ENCODE measurements at places on chromosomes 1 and 21.

GRCh38 chr1:44262414-44262813 is 49.1 kb downstream of the DMAP1 start:
- DNase-seq: no peak

DNA sequence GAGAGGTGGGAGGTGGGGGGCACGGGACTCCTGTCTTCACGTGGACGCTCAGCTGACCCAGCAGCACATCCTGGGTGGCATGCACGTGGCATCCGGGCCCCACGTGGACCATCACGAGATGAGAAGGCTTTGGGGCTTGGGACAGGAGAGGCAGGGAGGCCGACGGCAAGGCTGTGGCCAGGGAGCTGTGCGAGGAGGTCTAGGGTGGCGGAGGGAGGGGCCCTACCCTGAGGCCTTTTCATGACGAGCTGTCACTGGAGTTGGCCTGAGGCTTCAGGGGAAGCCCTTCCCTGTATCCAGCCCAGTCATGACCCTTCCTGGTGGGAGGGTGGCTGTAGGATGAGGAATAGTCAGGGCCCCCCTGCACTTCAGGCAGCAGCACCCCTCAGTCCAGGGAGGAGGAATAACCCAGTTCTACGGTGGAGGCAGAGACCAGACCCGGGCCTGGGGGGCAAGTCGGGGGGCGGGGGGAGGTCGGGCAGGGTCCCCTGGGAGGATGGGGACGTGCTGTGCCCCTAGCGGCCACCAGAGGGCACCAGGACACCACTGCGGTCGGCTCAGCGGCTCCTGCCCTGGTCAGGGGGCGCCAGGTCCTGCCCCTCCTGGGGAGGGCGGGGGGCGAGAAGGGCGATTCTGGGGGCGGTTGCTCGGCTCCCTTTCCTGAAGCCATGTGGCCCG is 2.0 kb upstream of the PERM1 start:
- DNase-seq: peak; percentile 46

- peak; percentile 57 for DNase-seq
Observed at GRCh38 chr1:8439015-8439702, 121.2 kb downstream of the SLC45A1 start.

- DNase-seq: no peak
Observed at GRCh38 chr21:28704746-28705145, 287.9 kb downstream of the LTN1 start.

DNA sequence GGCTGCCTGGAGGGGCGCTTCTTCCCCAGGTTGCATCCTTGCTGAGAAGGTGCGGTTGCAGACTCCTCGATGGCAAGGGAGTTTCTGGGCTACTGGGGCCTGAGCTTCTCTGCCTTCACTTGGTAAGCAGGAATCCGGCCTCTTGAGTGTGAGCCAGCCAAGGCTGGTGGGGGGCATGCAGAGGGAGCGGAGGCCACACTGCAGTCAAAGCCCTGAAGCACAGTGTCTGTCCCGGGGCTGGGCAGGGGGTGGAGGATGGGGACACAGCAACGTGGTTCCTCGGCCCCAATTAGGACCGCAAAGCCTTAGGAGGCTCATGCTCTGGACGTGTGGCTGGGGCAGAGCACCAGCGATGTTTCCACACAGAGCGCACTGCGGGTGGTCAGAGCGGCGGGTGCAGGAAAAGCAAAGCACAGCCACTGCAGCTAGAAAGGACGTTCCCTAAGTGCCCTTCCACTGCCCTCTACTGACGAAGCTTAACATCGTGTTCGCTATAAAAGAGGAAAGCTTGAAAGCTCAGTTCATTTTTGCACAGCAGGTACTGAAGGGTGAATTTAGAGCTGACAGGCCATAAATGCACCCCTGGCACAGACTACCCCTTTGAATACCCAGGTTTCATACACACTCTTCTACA is 60.7 kb upstream of the COG2 start:
- DNase-seq: no peak

DNA sequence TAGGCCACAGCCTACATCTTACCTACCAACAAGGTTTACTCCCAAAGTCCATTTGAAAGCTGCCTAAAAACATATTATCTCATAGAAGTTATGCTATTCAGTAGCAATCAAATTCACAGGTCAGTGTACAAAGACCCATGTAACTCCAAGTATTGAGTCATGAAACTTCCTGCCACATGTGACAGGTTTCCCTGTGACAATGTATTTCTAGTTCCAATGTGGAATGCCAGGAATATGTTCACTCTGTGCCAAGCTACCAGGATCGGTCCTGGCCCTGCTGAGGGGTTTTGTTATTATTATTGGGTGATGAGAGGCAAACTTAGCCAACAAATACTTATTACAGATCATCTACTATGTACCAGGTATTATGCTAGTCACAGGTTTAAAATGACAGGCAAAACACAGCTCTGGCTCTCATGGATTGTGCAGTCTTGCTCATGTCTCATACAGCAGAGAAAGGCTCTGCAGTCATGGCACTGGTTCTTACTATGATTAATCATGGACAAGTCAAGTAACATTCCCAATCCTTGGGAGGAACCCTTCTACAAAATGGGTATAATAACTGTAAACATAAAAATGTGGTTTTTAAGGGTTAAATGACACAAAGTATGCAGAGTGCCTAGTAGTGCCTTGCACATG is 22.5 kb downstream of the DPH5 start:
- no peak for DNase-seq

GRCh38 chr21:43758111-43758641 is 17.9 kb downstream of the CSTB start:
- DNase-seq: no peak

DNA sequence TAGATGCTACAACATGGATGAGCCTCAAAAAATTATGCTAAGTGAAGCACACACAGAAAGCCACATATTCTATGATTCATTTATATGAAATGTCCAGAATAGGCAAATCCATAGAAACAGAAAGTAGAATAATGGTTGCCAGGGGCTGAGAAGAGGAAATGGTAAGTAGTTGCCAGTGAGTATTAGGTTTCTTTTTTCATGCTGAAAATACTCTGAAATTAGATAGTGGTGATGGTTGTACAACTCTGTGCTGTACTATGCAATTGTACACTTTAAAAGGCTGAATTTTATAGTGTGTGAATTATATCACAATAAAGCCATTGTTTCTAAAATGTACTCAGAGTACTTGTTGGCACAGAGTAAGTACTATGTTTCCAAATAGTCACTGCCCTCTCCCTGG is 15.5 kb upstream of the GFI1 start:
- no peak for DNase-seq

DNA sequence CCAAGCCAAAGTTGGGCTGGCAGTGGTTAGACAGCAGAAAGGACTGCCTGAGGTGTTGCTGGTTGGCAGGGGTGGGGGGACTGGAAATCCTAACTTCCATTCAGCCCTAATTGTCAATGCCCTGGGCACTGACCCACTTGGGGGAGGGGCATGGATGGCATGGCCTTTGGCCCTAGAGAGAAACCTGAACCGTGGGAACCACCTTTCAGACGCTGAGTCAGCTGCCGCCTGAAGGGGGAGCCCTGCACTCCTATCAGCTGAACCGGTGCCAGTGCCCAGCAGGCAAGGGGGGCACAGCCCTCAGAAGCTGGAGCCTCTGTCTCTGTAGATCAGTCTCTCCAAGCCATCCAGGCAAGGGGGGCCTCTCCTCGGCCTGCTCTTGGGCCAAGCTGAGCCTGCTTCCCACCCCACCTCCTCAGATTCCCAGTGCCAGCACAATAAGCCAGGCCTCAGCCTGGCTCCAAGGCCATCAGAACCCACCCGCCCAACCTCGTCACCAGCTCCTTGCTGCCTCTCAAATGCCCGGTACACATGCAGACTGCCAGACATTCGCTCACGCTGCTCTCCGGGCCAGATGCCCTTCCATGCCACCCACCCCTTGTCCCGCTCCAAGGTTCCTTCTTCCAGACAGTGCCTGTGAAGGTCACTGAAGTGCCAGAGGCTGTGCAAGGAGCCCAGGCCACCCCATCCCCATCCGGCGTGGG is 11.6 kb downstream of the TINAGL1 start:
- no peak for DNase-seq

DNA sequence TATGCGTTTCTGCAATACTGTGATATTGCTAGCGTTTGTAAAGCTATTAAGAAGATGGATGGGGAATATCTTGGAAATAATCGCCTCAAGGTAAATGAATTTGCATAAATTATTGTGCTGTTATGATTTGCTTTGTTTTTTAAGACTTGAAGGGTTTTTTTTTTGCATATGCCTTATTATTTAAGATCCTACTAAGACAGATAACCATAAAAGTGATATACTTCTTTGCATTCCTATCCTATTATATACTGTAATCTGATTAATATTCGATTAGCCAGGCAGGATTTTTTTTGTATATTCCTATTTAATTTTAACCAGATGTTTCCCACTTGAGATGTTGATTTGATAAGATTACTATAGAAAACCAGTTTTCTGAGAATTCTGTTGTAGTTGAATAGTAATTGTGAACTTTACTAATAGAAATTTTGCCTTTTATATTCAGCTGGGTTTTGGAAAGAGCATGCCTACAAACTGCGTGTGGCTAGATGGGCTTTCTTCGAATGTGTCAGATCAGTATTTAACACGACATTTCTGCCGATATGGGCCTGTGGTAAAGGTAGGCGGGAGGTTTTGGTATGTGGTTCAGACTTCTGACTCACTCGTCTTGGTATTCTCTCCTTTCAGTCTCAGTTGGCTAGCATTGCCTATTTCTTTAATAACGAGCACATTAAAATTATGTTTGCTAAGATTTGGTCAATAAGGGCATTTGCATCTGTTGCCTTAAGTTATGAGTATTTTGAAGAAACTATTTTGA is 56.8 kb downstream of the ZBTB17 start:
- no peak for DNase-seq

DNA sequence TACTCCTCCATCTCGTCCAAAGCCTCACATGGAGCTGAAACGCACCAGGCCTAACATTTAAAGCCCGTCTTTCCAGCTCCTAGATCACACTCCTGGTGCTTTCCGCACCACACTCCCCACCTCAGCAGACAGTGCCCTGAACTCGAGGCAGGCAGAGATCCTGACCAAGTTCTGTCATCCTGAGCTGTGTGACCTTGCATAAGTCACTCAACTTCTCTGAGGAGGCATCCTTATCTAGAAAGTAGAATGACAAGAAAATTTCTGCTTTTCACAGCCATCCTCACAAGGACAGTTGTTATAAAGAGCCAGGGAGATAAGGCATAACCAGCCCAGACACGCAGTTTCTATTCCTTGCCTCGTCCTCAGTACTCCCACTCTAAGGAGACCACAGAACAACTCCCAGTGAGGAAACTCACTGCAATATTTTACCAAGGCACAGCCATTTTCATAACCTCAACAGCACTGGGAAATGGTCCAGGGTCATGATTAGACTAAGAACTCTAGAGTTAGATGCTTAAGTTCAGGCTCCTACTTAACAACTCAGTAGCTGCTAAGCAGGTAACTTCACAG is 3.1 kb downstream of the LRP8 start:
- no peak for DNase-seq

GRCh38 chr1:210681158-210681557 is 352.5 kb downstream of the HHAT start:
- DNase-seq: no peak

DNA sequence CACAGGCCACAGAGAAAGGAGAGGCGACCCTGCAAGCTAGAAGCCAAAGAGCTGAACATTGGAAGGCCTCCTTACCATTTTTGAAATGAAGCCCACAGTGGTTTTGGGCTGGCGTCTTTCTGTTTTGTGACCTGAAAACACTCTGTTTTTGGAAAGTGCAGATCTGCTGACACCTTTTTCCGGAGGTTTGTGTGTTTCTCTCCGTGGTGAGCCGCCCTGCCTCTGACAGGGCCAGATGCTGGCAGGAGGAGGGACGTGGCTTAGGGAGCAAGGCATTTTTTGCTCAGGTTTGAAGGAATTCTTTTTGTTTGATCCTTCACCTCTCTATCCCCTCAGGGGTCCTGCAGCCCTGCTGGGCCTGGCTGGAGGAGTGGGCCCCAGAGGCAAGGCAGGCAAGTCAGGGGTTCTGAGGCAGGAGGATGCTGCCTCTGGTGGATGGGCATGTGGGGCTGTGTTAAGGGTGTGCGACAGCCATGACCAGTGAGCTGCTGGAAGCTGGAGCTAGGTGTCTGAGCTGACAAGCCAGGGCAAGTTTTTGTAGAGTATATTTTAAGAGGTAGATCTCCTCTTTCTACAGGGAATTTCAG is 133.8 kb downstream of the CAMTA1 start:
- DNase-seq: no peak

- DNase-seq: no peak
Observed at GRCh38 chr1:11701981-11702803, 10.7 kb downstream of the DRAXIN start.

DNA sequence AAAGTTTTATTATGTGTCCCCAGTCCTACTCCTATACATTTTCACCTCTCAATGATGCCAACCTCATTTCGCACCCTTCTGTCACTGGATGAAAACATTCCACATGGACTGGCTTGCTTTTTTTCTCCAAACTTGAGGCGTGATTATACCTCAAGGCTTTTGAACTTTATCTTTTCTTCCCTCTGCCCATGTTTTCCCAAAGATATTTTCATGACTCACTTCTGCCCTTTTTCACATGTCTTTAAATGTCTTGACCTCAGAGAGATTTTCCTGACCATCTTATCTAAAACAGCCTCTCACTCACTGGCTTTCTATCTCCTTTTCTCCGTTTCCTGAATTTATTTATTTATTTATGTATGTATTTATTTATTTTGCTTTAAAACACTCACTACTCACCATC is 659.0 kb downstream of the PTPRC start:
- DNase-seq: no peak

DNA sequence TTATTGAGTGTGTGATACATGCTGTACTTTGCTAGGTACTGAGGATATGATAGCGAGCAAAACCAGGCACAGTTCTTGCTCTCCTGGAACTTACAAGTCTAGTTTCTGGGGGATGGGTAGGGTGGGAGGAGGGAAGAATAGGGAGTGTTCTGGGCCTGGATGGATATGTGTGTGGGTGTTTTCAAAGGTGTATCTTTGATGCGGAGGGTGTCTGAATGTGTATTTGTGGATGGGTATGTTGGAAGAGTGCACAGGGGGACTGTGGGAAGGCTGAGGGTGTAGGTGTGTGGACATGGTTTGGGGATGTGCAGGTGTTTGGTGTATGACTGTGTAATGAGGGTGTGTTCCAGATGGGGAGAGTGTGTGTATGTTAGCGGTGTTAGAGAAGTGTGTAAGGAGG is 4.5 kb upstream of the DPH2 start:
- DNase-seq: no peak

DNA sequence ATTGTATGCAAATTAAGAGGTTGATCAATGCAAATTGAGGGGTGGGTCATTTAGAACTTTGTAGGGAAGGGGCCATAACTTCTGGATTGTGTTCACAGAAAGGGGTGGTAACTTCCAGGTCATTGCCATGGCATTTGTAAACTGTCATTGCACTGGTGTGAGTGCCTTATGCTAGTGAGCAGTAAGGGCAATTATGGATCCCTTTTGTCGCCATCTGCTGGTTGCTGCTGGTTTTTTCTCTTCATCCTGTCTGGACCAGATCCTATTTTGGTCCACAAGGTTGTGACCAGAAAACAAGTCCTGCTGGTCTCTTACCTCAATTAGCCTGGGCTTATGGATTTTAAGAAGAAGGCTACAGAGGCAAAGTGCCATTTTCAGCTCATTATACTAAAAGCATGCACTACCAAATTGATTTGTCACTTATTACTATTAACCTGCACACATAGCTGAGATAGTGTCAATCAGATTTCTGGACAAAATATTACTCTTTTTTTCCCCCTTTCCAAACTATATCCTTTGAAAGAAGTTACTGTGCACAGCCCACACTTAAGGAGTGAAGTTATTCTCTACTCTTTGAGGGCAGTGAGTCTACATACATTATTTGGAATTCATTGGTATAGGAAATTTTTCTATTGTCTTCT is 196.2 kb downstream of the ZC3H11B start:
- no peak for DNase-seq

All from NCI-H1930 (cell line).